ENCODE measurements at places on chromosomes 13 and 19.

GRCh38 chr13:67806796-67807195 is 576.7 kb upstream of the PCDH9 start:
- no peak for DNase-seq

- no peak for DNase-seq
Measured at GRCh38 chr19:40603071-40603388, 1.9 kb downstream of the LTBP4 start.

- no peak for DNase-seq
Measured at GRCh38 chr13:98800078-98800477, 47.6 kb upstream of the SLC15A1 start.

- no peak for DNase-seq
Measured at GRCh38 chr19:54248016-54248601, 5.5 kb upstream of the LILRA6 start.

GRCh38 chr13:103097366-103097928 is 31.2 kb upstream of the SLC10A2 start:
- no peak for DNase-seq

- no peak for DNase-seq
Measured at GRCh38 chr19:28372576-28373247, 840.2 kb downstream of the UQCRFS1 start.

Data from NCI-H1048 (cell line).